ENCODE measurements at places on chromosomes 13 and 19. TPM values are rescaled to one million over a fixed set of nuclear protein-coding genes. Genes with fewer than 3 reads are reported as not detected.
A peak's percentile ranks its signal among the peaks of the same experiment; 100 is the strongest.

- H3K27me3 ChIP-seq = no peaks in the 10 kb centered on the region
- no peaks in the 10 kb centered on the region for H3K36me3 ChIP-seq
- no peak overlapping the region for H3K4me3 ChIP-seq
These were observed 5.6 kb upstream of the KATNAL1 start for GRCh38 chr13:30312904-30313303.

DNA sequence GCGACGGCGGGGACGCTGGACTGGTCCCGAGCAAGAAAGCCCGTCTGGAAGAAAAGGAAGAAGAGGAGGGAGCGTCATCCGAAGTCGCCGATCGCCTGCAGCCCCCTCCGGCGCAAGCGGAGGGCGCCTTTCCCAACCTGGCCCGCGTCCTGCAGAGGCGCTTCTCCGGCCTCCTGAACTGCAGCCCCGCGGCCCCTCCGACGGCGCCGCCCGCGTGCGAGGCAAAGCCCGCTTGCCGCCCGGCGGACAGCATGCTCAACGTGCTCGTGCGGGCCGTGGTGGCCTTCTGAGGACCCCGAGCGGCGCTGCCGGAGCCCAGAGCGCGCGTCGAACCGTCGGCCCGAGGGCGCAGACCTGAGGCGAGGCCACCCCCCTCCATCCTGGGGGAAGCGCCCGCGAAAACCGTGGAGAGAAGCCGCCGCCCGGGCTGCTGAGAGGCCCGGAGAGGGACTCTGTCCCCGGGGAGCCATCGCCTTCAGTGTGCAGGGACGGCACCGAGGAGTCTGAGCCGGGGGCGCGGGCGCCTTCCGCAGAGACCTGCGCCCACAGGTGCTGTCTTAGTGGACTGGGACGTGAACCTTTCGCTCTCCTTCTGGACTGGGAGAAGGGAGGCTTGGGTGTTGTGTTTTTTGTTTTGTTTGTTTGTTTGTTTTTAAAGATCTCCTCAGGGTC is 3.5 kb downstream of the IER2 start:
- H3K27ac ChIP-seq = peak overlapping the region; percentile 93
- H3K4me3 ChIP-seq = peak overlapping the region; percentile 94
- no peak for DNase-seq
- peaks cover 15% of the 10 kb centered on the region for H3K36me3 ChIP-seq
- H3K27me3 ChIP-seq = no peaks in the 10 kb centered on the region

DNA sequence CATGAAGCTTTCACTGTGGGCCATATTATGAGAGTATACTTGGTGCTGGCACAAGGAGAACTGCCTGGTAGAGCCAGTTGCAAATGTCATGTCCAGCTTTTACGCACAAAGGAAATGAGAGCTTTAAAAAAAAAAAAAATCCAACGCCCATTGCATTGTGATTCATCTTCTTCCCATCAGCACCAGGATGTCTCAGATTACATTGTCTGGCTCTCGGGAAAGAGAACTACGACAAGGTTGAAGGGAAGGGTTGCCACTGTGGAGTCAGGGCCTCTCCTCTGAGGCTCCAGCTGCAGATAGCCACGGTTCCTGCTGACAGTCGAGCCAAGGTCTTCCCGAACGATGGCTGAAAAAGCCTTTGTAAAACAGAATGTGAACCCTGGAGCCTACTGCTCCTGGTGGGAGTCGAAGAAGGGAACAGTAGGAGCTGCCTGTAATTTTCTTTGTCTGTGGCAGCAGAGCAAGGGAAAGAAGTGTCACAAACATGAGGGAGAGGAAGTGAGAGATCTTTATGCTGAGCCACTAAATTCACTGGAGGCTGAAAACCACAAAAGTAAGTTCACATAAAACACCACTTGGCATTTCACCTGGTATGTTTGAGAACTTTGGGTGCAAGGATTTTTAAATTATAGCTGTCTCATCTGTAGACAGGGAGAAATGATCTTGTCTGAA is 704.7 kb downstream of the DIAPH3 start:
- no peak for DNase-seq
- no peak overlapping the region for H3K27ac ChIP-seq
- no peaks in the 10 kb centered on the region for H3K4me1 ChIP-seq
- peaks cover 6% of the 10 kb centered on the region for H3K27me3 ChIP-seq
- H3K4me3 ChIP-seq = no peak overlapping the region

GRCh38 chr13:75181906-75182305 is 300.1 kb downstream of the TBC1D4 start:
- no peak for DNase-seq
- peaks cover 7% of the 10 kb centered on the region for H3K27me3 ChIP-seq
- H3K36me3 ChIP-seq = peaks cover 13% of the 10 kb centered on the region
- no peak overlapping the region for H3K4me3 ChIP-seq
- H3K27ac ChIP-seq = no peak overlapping the region
- no peaks in the 10 kb centered on the region for H3K4me1 ChIP-seq

DNA sequence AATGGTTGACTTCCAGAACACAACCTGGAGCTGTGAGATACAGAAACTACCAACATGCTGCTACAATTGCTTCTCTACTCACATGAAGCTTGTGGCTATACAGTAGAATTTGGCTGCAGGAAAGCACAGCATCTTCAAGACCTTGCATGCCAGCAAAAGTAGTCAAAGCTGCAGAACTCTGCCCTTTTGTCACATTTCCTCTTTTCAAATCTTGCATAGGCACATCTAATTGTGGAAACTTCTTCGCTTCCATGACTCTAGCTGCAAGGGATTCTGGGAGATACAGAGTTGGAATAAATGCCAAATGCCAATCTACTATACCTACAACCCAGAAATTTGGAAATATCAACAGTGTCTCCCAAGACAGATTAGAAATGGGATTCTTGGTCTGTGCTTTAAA is 462.2 kb downstream of the FOXO1 start:
- H3K36me3 ChIP-seq = no peaks in the 10 kb centered on the region
- peaks cover 19% of the 10 kb centered on the region for H3K4me1 ChIP-seq
- no peak overlapping the region for H3K4me3 ChIP-seq
- no peak for DNase-seq
- H3K27me3 ChIP-seq = no peaks in the 10 kb centered on the region

GRCh38 chr13:95298169-95298965 is 2.9 kb downstream of the ABCC4 start:
- no peak for DNase-seq
- no peak overlapping the region for H3K4me3 ChIP-seq
- no peak overlapping the region for H3K27ac ChIP-seq
- H3K36me3 ChIP-seq = no peaks in the 10 kb centered on the region

GRCh38 chr13:75547917-75548316 is 1.7 kb upstream of the UCHL3 start:
- peaks cover 6% of the 10 kb centered on the region for H3K36me3 ChIP-seq
- H3K27me3 ChIP-seq = no peaks in the 10 kb centered on the region
- H3K27ac ChIP-seq = no peak overlapping the region
- DNase-seq = no peak
- H3K4me3 ChIP-seq = peak overlapping the region; percentile 6
- H3K4me1 ChIP-seq = peaks cover 29% of the 10 kb centered on the region

DNA sequence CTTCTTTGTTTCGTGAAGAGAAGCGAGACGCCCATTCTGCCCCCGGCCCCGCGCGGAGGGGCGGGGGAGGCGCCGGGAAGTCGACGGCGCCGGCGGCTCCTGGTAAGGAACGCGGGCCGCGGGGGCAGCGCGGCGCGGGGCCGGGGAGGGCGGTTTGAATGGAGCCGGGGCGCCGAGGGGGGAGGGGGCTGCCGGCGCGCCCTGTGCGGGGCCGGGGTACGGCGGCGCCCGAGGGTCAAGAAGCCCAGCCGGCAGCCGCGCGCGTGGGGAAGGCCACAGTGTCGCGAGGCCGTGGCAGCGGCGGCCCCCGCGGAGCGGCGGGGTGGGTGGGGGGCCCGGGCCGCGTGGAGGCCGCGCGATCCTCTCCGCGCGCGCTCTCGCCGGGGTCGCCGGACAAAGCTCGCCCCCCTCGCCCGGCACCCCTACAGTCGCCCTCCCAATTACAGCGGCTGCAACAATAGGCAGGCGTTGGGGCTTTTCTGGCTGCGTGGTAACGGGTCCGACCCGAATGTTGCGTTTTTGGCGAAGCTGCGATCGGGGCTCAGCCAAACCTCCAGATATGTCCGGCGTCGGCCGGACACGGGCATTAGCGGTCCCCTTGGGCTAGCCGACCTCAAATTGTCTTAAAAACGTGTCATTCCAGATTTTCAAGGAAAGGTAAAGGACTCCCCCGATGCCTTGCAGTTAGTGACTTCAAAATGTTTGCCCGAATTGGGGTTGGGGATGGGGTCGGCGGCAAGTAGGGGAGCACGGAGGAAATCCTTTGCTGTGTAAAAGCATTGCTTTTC is 437 bp downstream of the SMARCA4 start:
- no peaks in the 10 kb centered on the region for H3K36me3 ChIP-seq
- H3K27ac ChIP-seq = peak overlapping the region; percentile 81
- no peak for DNase-seq
- peak overlapping the region; percentile 87 for H3K4me3 ChIP-seq
- H3K4me1 ChIP-seq = peaks cover 28% of the 10 kb centered on the region
- H3K27me3 ChIP-seq = no peaks in the 10 kb centered on the region

GRCh38 chr13:39370554-39370953 is 232.4 kb downstream of the LHFPL6 start:
- H3K4me3 ChIP-seq = no peak overlapping the region
- H3K27ac ChIP-seq = no peak overlapping the region
- no peaks in the 10 kb centered on the region for H3K36me3 ChIP-seq
- H3K4me1 ChIP-seq = no peaks in the 10 kb centered on the region
- no peaks in the 10 kb centered on the region for H3K27me3 ChIP-seq

DNA sequence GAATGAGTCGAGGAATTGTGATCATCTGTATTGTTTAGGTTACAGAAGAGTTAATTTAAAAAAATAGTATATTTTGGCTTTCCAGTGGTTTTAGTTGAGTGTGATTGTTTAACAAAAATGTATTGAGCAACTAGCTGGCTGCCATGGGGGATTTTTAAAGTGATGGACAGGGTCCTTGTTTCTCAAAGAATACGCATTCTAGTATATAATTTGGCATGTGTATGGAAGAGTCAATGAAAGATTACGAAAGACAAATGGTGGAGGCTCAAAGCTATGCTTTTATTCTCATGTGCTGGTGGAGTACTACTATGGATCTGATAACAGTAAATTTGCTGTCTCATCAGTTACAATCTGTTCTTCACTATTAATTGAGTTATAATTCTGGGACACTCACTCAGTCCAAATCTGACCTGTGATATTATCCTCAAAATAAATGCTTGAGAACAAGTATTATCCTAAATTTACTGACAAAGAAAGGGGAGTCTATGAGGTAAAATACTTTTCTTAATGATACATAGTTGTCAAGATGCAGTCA is 240.0 kb downstream of the GPC6 start:
- H3K27ac ChIP-seq = no peak overlapping the region
- H3K4me3 ChIP-seq = no peak overlapping the region
- no peaks in the 10 kb centered on the region for H3K27me3 ChIP-seq
- H3K36me3 ChIP-seq = no peaks in the 10 kb centered on the region
- no peak for DNase-seq

GRCh38 chr13:110576070-110576394 is 14.5 kb upstream of the RAB20 start:
- no peaks in the 10 kb centered on the region for H3K36me3 ChIP-seq
- peak overlapping the region; percentile 27 for H3K4me3 ChIP-seq
- H3K27me3 ChIP-seq = peaks cover 46% of the 10 kb centered on the region
- peaks cover 10% of the 10 kb centered on the region for H3K4me1 ChIP-seq
- no peak for DNase-seq

GRCh38 chr13:98260357-98261164 is 83.5 kb upstream of the RNF113B start:
- no peaks in the 10 kb centered on the region for H3K36me3 ChIP-seq
- H3K27me3 ChIP-seq = peaks cover 9% of the 10 kb centered on the region
- no peak overlapping the region for H3K27ac ChIP-seq
- DNase-seq = no peak

- DNase-seq = no peak
- no peaks in the 10 kb centered on the region for H3K27me3 ChIP-seq
- no peak overlapping the region for H3K4me3 ChIP-seq
- H3K27ac ChIP-seq = no peak overlapping the region
- H3K4me1 ChIP-seq = no peaks in the 10 kb centered on the region
- H3K36me3 ChIP-seq = no peaks in the 10 kb centered on the region
These were observed 69.4 kb downstream of the TSC22D1 start for GRCh38 chr13:44506719-44507118.

DNA sequence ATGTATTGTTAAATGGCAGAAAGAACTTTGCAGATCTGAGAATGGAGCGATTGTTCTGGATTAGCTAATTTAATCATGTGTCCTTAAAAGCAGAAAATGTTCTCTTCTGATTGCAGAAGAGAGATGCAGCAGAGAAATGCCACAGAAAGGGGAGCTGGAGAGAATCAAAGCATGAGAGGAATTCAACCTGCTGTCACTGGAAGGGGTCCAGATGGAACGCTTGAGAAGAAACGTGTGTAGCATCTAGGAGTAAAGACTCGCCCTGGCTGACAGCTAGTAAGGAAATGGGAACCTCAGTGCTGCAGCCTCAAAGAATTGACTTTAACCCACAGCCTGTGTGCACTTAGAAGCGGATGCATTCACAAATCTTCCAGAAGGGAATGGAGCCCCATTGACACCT is 502.8 kb downstream of the KLF12 start:
- H3K4me3 ChIP-seq = no peak overlapping the region
- H3K4me1 ChIP-seq = no peaks in the 10 kb centered on the region
- no peak for DNase-seq
- no peaks in the 10 kb centered on the region for H3K36me3 ChIP-seq

DNA sequence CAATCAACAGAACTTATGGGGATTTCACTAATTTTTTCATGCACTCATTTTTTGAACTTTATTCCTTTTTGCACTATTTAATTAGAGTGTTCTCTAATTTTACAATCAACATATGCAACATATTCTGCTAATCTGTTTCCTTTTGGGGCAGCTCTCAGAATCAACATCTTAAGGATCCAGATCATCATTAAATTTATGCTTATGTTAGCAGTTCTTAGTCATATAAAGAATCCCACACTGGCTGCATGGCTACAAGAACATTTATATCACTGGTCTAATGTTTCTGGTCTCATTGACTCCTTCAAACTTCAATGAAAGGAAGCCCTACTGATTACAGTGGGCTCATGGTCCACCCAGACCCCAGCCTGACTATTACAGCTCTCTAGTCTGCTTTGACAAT is 245.2 kb downstream of the RBM26 start:
- no peaks in the 10 kb centered on the region for H3K36me3 ChIP-seq
- DNase-seq = no peak
- no peaks in the 10 kb centered on the region for H3K4me1 ChIP-seq

GRCh38 chr13:39561971-39562370 is 41.0 kb downstream of the LHFPL6 start:
- H3K36me3 ChIP-seq = no peaks in the 10 kb centered on the region
- no peak overlapping the region for H3K27ac ChIP-seq
- no peak overlapping the region for H3K4me3 ChIP-seq
- DNase-seq = no peak

Gene PLVAP
- total RNA-seq = not detected

Gene SLC25A41
- total RNA-seq = not detected

Gene TNFSF9
- 3.4 TPM for total RNA-seq

Gene RGCC
- total RNA-seq = 6.2 TPM

Gene SRRM5
- 1.1 TPM for total RNA-seq

Gene KRTDAP
- total RNA-seq = not detected

Gene CPT1C
- total RNA-seq = 0.52 TPM

Measured in natural killer cell treated with Interleukin-12 subunit alpha and Interleukin-12 subunit beta and Interleukin-15 and Interleukin-18, amount 100 ng/mL, for 72 hours (primary cell).